Activated CD4-positive, alpha-beta T cell treated with anti-CD3 and anti-CD28 coated beads for 36 hours (primary cell): ENCODE measurements at places on chromosomes 1 and 21. TPM values are rescaled to one million over a fixed set of nuclear protein-coding genes. Genes with fewer than 3 reads are reported as not detected.

KIF14 gene
- total RNA-seq, result 14.9 TPM

TBX19 gene
- total RNA-seq, result 2.6 TPM

TMIGD3 gene
- total RNA-seq, result not detected

CDC42BPA gene
- 7.8 TPM for total RNA-seq

KIAA0040 gene
- 25.4 TPM for total RNA-seq

NR1I3 gene
- not detected for total RNA-seq

HCRTR1 gene
- not detected for total RNA-seq

PCP4L1 gene
- total RNA-seq, result 0.27 TPM

LCE1D gene
- not detected for total RNA-seq

KIF17 gene
- total RNA-seq, result 0.25 TPM

TCP10L gene
- total RNA-seq, result 1.2 TPM
